NCI-H187 (cell line): ENCODE measurements at places on chromosomes 2 and 18.

DNA sequence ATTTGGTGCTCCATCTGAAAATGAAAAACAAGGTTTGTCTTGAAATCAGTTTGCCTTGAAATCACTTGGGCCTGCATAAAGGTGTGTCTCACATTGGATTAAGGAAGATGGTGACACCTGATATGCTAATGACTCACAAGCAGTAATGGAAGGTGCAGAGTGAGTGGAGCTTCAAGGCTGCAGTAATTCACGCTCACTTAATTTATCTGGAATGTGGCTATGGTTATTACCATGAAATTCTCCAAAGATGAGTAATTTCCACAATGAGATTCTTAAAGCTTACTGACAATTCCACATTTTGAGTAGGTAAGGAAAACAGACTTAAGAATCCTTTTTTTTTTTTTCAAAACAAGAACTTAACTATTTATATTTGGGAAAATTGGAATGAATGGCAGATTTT lies 156.8 kb downstream of the PAX3 start:
- no peak for DNase-seq

DNA sequence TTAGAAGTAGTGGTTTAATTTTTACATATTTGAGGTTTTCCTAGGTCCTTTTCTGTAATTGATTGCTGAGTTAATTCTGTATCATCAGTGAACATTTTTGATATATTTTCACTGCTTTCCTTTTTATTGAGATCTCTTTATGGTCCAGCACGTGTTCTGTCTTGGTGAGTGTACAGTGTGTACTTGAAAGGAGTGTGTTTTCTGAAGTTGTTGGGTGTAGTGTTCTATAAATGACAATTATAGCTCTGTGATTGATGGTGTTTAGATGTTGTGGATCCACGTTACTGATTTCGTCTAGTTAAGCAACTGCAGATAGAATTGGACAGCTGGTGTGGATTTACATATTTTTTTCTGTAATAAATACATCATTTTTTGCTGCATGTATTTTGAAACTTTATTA lies 32.7 kb downstream of the AGFG1 start:
- no peak for DNase-seq

GRCh38 chr2:74979844-74980243 lies 21.4 kb downstream of the POLE4 start:
- DNase-seq: no peak

GRCh38 chr2:79771493-79771892 lies 258.6 kb downstream of the CTNNA2 start:
- DNase-seq: no peak

DNA sequence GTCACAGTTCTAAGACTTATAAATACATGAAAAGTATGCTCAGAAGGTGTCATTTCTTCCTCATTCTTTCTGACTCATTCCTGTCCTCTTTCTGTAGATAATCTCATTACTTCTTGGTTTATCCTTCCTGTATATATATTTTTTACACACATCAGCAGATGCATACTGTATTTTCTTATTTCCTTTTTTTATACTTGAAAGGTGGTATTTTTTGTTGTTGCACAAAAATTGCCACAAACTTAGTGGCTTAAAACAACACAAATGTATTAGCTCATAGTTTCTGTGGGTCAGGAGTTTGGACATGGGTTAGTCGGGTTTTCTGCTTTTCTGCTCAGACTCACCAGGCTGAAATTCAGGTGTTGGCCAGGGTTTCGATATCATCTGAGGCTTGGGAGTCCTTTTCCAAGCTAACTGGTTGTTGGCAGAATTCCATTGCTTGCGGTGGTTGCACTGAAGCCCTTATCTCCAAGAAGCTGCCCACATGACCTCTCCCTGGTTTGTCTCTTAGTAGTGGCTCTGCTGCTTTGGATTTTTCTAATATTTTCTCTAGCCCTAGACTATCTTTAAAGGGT lies 162.6 kb downstream of the FMNL2 start:
- DNase-seq: no peak

DNA sequence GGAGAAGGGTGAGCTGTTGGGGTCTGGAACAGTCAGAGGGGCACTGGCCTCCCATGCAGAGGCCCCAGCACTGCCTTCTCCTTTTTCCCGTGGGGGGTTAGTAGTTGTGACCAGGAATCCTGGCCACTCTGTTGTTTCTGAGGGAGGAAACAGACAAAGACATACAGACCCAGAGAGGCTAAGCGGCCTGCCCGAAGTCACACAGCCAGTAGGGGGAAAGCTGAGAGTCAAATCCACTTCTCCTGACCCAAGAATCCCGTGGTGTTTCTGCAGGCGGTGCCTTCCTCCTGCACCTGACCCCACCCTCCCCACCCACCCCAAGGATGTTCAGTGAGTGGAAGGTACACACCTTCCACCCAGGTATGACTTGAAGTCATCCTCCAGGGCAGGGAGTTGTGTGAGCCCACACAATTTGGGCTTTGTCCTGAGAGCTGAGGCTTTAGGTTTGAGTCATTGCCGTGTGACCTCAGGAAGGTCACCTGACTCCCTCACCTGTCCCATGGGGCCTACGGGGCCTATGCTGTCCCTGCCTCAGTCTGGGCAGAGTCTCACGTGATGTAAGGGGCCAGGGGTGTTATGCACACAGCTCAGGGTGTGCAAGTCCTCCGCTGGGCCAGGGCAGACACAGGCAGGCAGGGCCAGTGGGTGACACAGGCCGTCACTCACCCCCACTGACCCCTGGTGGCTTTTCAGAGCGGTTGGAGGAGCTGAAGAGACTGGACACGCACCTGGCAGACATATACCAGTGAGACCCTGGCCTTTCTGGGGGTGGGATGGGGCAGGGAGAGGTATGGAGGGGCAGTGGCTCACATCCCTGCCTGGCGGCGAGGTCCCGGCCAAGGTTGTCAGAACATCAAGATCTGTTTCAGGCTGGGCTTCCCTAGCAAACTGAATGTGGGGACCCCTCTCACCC lies 5.0 kb downstream of the NT5DC4 start:
- no peak for DNase-seq

GRCh38 chr2:195490319-195490718 lies 166.7 kb upstream of the SLC39A10 start:
- no peak for DNase-seq

GRCh38 chr2:239371726-239372686 lies 28.8 kb downstream of the HDAC4 start:
- DNase-seq: no peak

DNA sequence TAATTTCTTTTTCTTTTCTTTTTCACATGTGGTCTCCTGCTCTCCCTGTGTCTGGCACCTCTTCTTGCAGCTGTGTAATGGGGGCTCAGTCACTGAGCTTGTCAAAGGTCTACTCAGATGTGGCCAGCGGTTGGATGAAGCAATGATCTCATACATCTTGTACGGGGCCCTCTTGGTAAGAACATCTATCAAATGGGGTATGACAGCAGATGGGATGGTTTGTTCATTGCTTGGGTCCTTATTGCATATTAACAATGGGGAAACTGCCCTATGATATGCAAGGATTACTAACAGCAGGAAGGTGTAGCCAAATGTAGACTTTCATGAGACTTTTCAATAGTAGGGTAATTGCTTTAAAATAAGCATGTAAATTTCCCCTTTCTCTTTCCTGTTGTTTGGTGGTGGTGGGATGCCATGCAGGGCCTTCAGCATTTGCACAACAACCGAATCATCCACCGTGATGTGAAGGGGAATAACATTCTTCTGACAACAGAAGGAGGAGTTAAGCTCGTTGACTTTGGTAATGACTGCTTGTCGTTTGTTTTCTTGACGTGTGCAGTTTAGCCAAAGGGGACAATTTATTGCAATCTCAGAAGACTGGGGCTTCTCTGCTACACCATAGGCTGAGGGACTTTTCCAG lies 36.5 kb downstream of the MYO3B start:
- DNase-seq: no peak

GRCh38 chr2:46142546-46143428 lies 154.4 kb upstream of the EPAS1 start:
- no peak for DNase-seq

GRCh38 chr2:207015901-207016300 lies 76.6 kb downstream of the CPO start:
- DNase-seq: no peak

- DNase-seq: no peak
Measured at GRCh38 chr2:177445200-177445599, 52.6 kb downstream of the AGPS start.

DNA sequence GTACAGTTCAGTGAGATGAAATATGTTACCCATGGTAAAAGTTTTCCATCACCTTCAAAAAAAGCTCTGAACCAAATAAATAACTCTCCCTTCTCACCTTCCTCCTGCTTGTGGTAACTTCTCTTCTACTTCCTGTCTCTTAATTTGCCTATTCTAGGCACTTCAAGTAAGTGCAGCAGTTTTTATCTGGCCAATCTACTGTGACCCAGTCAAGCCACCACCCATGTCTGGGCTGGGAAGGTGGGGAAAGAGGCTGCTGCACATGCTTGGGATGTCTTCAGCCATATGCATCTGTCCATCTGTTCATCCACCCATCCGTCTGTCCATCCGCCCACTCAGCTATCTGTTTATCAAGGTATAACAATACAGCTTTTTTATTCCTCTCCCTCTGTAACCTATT lies 31.6 kb downstream of the ZNF532 start:
- DNase-seq: no peak

- DNase-seq: peak; percentile 48
Measured at GRCh38 chr18:54222922-54223567, 1.4 kb downstream of the MBD2 start.

- no peak for DNase-seq
Measured at GRCh38 chr2:10487081-10487740, 39.1 kb upstream of the ODC1 start.

DNA sequence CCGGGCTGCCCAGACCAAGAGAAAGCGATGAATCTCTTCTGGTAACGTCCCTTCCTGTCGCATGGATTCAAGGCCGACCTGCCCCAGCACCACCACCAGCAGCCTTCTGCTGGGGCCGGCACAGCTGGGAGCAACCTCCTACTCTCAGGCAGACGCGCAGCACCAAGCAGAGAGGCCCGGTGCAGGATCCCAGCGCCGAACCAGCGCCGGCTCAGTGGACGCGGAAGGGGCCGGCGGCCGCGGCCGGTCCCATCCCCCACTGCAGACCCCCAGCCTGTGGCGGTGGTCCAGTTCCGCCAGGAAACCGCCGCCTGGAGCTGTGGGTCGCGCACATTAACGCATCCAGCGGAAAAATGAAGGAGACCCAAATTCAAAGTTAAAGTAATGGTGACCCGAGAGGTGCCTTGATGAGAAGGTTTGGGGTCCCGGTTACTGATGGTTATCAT lies 525 bp upstream of the MAL start:
- DNase-seq: no peak

DNA sequence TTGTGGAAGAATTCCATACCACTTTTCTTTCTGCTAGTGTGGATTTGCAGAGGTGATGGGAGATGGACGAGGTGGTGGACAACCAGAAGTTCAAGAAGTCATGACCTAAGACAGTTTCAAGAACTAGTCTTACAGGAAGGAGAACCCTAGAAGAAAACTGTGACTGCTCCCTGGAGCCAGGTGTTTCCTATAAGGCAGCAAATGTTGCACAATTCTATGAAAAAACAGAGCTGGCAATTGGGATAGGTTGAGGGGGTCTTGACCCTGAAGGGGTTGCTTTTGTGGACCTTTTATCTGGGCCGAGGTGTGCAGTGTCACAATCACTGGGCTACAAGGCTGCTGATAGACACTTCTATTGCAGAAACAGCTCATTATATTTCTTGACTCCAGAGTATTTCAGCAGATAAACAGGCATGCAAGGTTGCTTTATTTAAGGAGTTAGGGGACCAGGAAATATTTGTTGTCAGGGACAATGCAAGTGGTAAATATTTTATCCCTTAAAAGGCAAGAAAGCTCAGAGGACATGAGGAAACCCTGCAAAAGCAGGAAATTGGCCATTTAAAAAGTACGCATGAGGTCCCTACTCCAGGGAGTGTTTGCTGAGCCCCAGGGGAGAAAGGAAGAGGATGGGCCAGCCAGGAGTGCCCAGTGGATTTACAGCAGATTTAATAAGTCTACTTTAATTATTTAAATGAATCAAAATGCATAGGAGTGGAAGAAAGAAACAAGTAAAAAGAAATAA lies 22.9 kb downstream of the APCDD1 start:
- no peak for DNase-seq

- no peak for DNase-seq
Measured at GRCh38 chr2:149331023-149331400, 625 bp downstream of the LYPD6 start.

- DNase-seq: no peak
Measured at GRCh38 chr2:171688129-171688465, 828 bp downstream of the DYNC1I2 start.

GRCh38 chr2:84884449-84884848 lies 3.6 kb upstream of the TRABD2A start:
- DNase-seq: no peak

DNA sequence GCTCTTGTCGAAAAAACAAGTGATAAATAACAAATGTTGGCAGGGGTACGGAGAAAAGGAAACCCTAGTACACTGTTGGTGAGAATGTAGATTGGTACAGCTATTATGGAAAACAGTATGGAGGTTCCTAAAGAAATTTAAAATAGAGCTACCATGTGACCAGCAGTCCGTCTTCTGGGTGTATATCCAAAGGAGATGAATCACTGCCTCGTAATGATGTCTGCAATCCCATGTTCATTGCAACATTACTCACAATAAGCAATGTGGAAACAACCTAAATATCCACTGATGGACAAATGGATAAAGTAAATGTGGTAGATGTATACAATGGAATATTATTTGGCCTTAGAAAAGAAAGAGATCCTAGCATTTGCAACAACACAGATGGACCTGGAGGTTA lies 50.6 kb downstream of the SLC16A14 start:
- DNase-seq: no peak

DNA sequence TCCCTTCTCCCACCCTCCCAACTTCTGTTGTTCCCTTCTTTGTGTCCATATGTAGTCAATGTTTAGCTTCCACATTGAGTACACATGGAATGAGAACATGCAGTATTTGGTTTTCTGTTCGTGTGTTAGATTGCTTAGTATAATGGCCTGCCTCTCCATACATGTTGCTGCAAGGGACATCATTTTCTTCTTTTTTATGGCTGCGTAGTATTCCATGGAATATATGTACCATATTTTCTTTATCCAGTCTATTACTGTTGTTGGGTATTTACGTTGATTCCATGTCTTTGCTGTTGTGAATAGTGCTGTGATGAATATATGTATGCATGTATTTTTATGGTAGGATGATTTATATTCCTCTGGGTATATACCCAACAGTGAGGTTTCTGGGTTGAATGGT lies 42.0 kb downstream of the NUP35 start:
- DNase-seq: no peak

DNA sequence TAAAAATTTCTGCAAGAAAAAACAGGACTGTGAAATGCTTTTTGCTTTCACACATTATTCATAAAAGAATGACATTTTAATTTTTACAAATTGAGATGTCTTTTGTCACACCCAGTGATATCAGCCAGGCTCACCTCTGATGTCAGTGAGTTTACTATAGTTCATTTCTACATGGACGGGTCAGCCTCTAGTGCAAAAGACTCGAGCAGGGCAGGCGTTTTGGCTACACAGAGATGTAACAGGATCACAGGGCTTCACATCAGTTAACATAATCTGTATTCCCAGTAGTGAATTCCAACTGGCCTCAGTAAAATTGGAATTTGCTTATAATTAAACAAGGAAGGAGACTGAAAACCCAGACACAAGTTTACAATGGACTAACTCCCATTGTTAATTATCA lies 275.6 kb upstream of the ZSWIM2 start:
- no peak for DNase-seq

GRCh38 chr18:73366713-73367112 lies 498.9 kb upstream of the NETO1 start:
- no peak for DNase-seq

GRCh38 chr2:85599468-85600234 lies 2.8 kb downstream of the TMEM150A start:
- no peak for DNase-seq

GRCh38 chr2:188975497-188976102 lies 1.4 kb downstream of the COL3A1 start:
- no peak for DNase-seq
